ENCODE measurements at places on chromosomes 5 and 9.
A peak's percentile ranks its signal among the peaks of the same experiment; 100 is the strongest.

- no peak for DNase-seq
Measured at GRCh38 chr9:26955222-26955903, 849 bp upstream of the IFT74 start.

DNA sequence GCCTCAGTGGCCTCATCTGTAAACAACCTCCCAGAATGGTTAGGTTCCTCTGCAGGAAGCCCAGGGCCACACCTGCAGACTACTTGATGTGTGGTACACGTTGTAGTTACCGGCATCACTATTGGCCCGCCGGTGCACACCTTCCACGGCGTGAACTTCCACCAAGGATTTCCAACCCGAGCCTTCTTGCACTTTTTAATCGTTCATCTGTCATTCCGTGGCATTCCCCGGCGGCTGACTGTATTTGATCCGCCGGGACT lies 5.3 kb upstream of the TRIM41 start:
- no peak for DNase-seq

- no peak for DNase-seq
Measured at GRCh38 chr5:138276402-138277054, 2.1 kb upstream of the GFRA3 start.

DNA sequence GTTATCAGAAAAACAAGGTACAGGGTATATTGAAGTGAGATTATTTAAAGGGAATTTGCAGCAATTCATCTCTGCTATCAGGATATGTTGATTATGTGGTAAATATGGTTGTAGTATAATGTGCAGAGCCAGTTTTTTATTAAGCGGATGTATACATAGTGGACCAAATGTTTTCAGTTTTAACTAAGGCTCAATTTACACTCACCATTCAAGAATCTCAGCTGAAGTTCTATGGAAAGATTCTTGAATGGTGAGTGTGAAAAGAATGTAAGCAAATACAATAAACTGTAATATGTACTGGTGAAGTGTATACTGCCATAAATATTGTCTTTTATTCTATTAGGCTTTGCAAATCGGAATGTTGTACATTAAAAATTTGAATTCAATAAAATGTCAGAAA lies 895.9 kb upstream of the CDH10 start:
- DNase-seq: peak; percentile 35

DNA sequence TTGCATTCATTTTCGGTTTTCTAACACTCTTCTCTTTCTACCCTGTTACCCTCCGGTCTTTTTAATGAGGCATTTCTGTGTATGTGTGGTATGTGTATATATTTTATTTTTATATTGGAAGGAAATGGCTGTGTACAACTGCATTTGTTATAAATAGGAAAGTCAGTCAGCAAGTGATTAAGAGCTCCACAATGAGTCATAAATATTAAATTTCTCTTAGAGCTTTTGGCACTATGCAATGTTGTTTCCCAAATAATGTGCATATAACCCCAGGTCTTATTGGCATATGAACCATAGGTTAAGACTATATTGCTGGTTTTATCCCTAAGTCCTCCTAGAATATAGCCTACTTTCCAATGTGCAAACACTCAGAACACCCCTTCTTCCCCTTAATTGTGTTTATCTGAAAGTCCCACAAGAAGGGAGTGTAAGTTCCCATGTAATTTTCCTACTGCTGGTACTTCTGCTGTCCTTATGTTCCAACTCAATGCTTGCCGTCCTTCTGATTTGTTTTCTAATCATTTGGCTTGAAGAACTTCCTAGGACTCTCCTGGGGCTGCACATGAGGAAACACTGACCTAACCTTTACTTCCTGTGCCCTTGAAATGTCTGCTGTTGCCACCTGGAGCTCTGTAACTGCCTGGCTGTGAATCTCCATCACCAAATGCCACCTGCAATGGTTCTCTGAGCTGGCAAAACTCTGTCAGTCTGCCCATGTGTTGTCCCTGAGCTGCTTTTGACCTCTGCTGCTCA lies 65.5 kb upstream of the PCSK5 start:
- DNase-seq: no peak

DNA sequence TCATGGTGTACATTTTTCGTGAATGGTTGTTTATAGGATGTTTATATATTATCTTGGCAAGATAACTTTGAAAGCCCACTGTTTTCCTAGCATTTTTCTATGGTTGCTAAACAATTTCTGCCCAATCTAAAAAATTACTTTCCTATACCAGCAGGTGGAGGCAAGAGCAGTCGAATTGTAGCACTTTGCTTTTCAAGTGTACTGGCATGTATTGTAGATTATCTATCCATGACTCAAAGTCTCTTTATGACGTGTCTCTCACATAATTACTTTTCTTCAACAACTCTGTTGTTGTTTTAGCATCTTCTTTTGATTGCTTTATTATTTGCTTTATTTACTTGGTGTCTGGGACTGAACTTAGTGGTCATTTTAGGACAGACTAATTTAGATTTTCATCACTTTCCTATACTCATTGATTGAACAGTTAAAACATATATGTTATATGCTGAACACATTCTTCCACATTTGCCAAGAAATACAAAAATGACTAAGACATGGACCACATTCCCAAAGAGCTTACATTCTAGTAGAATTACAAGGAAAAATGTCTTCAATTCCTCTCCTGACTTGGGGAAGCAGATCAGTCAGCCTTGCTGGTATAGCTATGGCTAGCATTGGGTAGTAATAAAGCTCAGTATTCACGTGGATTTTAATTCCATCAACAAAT lies 20.7 kb downstream of the NLN start:
- peak; percentile 89 for DNase-seq

GRCh38 chr5:55036477-55036876 lies 12.4 kb downstream of the GZMK start:
- peak; percentile 58 for DNase-seq

DNA sequence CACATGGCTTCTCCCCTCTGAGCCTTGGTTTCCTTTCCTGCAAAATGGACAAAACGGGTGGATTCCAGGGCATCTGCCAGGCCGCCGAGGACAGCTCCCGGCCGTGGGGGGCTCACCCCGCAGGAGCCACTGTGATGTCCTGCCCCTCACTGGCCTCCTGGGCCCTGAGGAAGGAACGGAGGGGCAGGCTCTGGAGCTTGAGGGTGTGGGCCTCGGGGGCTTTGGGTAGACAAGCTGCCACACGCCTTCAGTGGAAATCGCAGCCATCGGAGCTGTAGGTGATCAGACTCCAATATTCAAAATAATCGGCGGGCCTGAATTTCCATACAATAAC lies 32.2 kb upstream of the UBAC1 start:
- DNase-seq: no peak

DNA sequence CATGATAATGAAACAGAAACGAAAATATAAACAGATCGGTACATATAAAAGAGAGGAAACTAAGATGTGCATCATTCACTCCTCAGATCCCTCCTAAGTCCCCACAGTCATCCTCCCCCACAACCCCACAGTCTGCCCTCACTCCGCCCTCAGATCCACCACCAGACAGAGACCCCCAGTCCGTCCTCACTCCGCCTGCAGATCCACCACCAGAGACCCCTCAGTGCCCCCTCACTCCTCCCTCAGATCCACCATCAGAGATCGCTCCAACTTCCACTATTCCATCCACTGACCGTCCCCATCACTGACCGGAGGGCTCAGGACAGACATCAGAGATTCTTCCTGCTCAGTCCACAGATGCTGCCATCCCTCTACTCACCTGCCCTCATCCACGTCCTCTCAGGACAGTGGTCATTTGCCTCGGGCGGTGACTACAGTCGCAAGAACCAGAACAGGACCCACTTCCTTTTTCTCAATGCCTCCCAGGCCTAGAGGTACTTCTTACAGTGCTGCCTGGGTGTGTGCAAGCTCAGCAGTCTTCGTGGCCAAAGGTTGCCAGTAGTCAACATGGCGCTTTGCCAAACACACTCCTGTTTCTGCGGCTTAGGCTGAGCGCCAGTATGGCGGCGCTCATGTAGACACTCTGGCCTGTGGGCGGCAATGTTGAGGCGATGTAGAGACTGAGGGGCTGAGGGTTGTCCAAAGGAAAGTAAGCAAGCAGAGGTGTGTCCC lies 8.3 kb upstream of the SPATA31C1 start:
- DNase-seq: no peak

DNA sequence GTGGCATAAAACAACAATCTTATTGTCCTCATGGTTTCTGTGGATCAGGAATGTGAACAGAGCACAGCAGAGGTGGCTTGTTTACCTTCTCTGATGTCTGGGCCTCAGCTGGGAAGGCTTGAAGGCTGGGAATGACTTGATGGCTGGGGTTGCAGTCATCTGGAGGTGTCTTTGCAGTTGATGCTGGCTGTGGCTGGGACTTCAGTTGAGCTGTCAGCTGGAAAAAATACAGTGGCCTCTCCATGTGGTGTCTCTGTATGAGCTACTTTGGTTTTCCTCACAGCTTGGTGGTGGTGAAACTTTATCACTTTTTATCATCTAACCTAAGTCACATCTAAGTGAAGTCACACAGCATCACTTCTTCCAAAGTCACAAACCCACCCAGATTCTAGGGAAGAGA lies 24.7 kb upstream of the STX17 start:
- DNase-seq: no peak

- no peak for DNase-seq
Measured at GRCh38 chr5:76625087-76625815, 2.0 kb upstream of the F2RL2 start.

DNA sequence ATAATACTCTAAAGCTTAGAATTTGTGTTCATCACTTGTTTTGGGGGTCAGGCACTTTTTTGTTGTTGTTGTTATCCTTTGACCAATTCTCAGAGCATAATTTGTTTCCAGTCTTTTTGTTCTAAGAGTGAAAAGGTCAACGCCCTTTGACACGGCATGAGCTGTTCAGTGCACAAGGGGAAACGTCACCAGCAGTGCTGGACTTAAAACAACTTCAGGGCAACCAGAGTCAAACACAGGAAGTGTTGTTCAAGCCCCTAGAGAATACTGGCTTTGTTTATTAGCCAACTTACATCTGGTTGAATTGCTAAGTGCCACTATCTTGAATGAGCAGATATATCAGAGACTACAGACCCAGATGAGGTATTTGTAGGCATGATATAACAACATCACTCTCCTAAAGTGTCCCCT lies 368.9 kb downstream of the TMEM161B start:
- no peak for DNase-seq

DNA sequence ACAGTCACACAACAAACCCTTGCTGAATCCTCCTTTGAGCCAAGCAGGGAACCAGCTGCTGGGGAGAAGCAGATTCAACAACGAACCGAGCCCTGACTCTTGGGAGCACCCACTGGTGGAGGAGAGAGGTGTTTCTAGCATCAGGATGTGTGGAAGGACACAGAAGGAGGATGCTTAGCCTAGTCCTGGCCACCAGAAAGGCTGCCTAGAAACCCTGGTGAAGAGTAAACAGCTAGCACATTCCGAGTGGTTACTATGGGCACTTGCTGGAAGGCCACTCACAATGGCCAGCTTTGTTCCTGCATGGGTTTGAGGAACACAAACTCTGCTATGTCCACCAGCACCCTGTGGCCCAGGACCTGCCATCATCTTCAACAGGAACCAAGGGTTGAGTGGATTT lies 1.8 kb downstream of the TIFAB start:
- DNase-seq: no peak

DNA sequence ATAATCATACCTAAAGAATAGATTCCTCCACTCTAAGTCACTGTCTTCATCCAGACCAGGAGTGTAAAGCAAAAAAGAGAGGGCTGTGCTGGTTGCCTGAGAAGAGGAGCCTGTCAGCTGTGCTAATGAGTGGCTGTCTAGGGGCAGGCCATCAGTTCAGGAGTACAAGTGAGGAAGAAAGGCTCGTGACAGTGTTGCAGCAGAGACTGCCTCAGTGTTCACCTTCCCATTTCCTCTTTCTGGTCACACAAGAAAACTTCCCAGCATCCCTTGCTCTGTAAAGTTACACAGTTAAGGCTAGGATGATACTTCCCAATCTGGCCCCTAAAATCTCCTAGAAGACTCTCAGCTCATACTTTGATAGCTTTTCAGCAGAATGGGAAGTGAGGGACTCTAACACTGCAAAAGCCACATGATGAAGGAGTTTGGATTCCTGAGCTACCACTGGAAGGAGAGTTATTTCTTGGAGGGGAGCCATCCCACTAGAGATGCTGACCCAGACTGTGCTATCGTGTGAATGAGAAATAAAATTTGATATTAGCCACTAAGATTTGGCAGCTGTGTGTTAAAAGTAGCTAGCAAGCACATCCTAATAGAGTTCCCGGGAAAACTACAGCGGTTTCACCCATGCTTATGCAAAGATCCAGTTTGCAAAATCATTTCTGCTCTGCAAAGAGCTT lies 67.1 kb downstream of the ADAMTS12 start:
- DNase-seq: peak; percentile 94

DNA sequence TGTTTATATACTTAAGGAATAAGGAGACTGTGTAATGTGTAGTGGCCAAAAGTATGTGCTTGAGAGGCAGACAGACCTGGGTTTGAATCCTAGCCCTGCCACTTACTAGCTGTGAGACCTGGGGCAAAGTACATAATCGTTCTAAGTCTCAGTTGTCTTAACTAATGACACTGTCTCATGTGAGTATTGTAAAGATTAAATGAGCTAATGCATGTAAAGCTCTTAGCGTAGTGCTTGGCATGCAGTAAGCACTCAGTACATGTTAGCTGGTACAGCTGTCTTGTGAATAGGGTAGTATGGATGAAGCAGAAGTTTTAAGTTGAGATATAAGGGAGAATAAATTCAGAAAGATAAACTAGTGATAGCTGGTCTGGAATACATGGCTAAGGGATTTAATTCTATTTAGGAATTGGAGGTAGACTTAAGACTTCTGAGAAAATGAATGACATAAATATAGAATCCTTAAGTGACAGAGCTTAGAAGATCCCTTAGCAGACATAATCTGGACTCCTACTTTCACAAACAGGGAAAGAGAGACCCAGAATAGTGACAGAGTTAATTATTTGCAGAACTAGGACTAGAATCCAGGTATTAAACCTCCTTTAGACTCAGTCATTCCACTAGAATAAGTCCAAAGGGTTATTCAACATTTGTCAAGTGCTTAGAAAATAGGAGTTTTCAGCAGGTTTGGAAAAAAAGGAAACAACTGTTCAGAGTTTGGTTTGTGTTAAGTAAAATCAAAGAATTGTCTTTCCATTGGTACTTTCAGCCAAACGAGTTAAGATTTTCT lies 13.1 kb downstream of the GPR21 start:
- no peak for DNase-seq

Data from fibroblast of skin of right quadriceps (primary cell).